CD4-positive, CD25-positive, alpha-beta regulatory T cell (primary cell): ENCODE measurements at places on chromosomes 1 and 21. TPM values are rescaled to one million over a fixed set of nuclear protein-coding genes. Genes with fewer than 3 reads are reported as not detected.

DNA sequence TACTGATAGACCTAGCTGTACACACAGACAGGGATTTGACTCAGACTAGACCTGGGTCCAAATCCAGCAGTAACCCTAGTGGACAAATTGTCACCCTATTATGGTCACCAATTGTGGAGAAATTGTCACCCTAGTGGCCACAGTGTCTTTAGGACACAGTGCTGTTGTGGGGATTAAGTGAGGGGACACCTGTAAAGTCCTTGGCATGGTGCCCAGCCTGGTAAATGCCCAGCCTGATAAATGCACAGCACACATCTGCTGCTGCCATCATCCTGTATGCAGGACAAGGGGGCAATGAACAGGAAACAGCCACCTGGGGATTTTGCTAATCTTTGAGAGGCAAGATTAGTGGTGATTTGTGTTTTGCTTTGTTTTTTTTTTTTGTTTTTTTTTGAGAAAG lies 2.3 kb downstream of the TMEM61 start:
- no peak for DNase-seq

DNA sequence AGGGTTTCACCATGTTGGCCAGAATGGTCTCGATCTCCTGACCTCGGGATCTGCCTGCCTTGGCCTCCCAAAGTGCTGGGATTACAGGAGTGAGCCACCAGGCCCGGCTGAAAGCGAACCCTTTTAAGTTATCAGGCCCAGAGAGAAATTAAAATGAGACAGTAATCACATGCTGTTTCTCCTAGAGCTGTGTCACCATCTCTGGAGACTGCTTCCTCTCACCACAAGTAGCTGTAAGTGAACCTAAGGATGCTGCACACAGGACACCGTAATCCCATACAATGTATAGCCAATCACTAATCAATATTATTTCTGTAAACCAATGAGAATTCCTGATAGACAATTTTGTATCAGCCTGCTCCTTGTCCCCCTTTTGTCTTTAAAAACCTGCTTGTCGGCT lies 5.7 kb upstream of the CSTB start:
- no peak for DNase-seq

- no peak for DNase-seq
These were observed 81.4 kb upstream of the GALNT2 start for GRCh38 chr1:229985613-229986010.

Gene CD1C
- not detected for total RNA-seq

Gene PRAMEF11
- not detected for total RNA-seq

Gene NES
- total RNA-seq: 0.10 TPM

Gene CHD1L
- 25.3 TPM for total RNA-seq

- no peak for DNase-seq
These were observed 10.1 kb downstream of the IL12RB2 start for GRCh38 chr1:67317803-67318202.

Gene AMPD2
- 203 TPM for total RNA-seq

Gene ERICH3
- total RNA-seq: not detected

DNA sequence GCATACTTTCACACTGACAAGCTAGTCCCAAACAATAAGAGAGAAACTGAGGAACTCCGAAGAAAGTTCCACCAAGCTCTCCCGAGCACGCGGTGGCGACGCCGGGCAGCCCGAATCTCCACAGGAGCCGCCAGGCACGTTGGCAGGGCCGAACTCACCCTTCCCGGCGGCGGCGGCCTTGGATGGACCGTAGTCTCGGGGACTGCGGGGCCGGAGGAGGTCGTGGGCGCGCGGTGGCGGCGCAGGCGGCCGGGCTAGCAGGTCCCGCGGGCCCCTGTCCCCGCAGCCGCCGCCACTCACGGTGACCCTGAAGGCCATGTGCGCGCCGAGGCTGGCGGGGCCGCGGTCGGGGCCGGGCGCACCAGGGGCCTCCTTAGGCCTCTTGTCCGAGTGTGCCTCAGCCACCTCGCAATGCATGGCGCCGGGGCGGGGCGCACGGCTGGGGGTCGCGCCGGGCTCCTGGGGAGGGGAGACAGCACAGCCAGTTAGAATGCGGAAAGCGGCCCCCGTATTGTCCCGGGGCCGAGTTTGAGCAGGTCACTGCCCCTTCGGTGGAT lies 1.2 kb downstream of the GLIS1 start:
- DNase-seq: no peak

DNA sequence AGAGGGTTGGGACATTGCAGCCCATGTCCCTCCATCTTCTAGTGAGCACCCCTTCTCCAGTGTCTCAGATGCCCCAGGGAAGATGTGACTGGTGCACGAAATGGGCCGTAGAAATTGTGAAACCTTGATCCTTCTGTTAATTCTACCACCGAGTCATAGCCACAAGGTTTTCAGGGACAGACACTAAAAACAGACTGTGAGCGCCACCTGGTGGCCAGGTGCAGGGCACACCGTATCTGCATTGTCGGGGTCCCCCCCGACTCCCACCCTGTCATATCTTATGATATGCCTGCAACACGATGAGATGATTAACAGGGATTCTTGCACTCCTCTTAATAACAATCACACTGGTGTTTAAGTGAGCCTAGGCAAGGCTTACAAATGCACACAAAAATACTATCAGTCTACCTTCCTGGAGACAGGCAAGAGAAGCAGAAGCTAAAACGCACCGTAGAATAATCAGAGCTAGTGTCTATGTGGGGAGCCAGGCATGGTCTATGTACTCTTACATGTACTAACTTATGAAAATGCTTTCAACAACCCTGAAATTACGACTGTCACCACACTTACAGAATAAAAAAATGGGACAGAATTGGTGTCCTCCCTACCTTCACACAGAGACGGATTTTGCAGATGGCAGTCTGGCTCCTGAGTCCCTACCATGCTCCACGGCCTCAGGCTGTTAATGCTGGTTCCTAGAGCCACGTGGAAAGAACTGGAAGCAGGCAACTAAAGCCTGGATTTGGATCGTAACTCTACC lies 57.9 kb downstream of the FHAD1 start:
- DNase-seq: peak; percentile 39

- DNase-seq: no peak
These were observed 99.0 kb downstream of the NFIA start for GRCh38 chr1:61181067-61182038.

- no peak for DNase-seq
These were observed 11.4 kb downstream of the FAM89A start for GRCh38 chr1:231028682-231029081.

Gene GBP7
- 0.20 TPM for total RNA-seq

Gene OVAAL
- total RNA-seq: not detected

Gene LAX1
- 53.0 TPM for total RNA-seq

Gene PDC
- not detected for total RNA-seq

- no peak for DNase-seq
These were observed 973.2 kb downstream of the NCAM2 start for GRCh38 chr21:21971384-21971783.

GRCh38 chr1:29804181-29804899 lies 568.0 kb downstream of the PTPRU start:
- DNase-seq: no peak

Gene CNTN2
- not detected for total RNA-seq

DNA sequence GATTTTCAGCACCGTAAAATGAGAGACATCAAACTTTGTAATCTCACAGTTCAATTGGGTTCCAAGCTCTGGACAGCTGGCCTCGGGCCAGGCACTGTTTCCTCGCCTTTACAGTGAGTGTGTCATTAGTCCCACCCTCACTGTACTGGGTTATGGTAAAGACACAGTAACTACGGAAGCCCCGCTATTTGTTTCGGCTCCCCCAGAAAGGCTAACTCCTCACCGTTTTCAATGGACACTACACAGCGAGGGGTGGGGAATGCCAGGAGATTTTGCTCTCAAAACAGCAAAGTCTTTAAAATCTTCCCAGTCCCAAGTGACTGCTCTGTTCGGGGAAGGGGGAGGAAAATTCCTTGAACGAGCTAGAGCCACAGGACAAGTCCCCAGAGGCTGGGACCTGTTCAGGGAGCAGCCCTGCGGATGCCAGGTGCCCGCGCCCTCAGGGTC lies 757 bp upstream of the SPSB1 start:
- no peak for DNase-seq

- DNase-seq: no peak
These were observed 81.4 kb downstream of the SMYD2 start for GRCh38 chr1:214362188-214362882.

GRCh38 chr21:37273440-37273839 lies 6.3 kb upstream of the VPS26C start:
- DNase-seq: no peak

GRCh38 chr1:10710489-10710888 lies 86.0 kb downstream of the CASZ1 start:
- no peak for DNase-seq

GRCh38 chr1:219010720-219011119 lies 163.0 kb upstream of the LYPLAL1 start:
- DNase-seq: no peak

GRCh38 chr1:110524311-110525248 lies 5.6 kb upstream of the KCNA10 start:
- DNase-seq: peak; percentile 19

DNA sequence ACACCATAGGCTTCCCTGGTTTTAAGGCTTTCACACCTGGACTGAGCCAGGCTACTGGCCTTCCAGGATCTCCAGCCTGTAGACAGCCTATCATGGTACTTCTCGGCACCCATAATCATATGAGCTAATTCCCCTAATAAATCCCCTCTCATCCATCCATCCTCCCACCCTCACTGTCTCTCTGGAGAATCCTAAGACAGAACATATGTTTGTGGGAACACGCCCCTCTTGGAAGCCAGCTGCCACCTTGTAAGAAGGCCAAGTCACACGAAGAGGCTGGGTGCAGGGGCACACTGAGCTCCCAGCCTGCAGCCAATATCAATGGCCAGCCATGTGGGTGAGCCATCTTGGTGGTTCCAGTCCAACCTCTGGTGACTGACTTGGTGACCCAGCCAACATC lies 7.4 kb downstream of the CLCC1 start:
- no peak for DNase-seq

DNA sequence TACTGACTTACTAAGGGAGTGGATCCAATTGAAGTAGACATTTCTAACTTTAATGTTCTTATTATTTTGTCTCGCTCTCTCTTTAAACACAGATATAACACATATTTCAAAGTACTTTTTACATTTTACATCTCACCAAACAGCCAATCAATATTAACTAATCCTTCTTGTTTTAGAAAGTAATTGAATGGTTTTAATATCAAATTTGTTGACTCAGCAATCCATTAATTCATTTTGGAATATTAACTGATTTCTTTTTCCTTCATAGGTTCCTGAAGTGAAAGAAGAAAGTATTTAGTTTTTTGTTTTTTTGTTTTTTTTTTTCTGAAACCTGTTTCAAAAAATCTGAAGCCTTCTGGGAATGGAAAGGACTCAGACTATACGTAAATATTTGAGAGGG lies 62.3 kb upstream of the DPYD start:
- DNase-seq: no peak

DNA sequence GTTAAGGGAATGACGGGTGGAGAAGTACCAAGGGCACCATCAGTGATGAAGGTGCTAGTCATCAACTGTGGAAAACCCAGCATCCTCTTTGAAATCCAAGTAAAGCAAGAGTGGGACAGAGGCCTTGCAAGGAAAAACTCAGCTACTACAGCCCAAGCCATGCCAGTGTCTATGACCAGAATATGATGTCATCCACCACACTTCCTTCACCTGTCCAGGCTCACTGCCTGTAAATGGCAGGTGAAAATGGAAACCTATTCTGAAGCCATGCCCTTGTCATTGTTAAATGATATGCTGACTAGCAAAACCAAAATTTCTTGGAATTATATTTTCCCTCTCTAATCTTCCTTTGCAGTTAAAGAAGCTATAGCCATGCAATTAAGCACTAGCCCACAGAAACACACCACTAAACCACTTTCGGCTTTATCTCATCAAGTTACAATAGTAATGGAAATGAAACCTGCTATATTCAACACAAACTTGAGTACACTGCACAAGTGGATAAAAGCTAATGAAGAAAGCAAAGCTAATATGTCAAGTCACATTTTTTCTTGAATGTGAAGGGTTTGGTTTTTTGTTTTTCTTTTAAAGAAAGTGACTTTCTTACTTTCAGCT lies 96.3 kb upstream of the RALGPS2 start:
- DNase-seq: no peak

DNA sequence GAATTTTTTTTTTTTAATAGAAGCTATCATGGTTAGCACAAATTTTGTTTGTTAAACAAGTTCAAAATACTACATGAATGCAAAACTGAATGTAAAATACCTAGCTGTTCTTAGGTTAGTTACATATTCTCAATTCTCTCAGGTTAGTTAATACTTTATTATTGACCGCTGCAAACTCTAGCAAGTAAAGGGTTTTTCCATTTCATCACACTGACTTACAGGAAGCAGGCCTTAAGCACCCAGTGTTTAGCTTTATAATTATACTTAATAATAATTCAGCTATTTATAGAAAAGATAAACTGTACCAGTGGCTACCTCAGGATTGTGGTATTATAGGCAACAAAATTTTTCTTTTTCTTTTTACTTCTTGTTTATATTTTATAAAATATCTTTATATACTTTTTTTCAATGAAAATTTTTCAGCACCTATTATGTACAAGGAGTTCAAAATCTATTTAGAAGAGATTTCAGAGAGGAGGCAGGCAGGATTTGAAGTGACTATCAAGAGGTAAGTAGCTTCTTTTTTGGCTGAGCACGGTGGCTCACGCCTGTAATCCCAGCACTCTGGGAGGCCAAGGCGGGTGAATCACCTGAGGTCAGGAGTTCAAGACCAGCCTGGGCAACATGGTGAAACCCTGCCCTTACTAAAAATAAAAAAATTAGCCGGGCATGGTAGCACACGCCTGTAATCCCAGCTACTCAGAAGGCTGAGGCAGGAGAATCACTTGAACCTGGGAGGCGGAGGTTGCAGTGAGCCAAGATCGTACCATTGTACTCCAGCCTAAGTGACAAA lies 17.9 kb downstream of the PLPP3 start:
- no peak for DNase-seq

Gene NUDT4B
- not detected for total RNA-seq

Gene GSTM1
- total RNA-seq: 18.7 TPM

GRCh38 chr21:36654324-36654723 lies 44.6 kb upstream of the SIM2 start:
- no peak for DNase-seq

DNA sequence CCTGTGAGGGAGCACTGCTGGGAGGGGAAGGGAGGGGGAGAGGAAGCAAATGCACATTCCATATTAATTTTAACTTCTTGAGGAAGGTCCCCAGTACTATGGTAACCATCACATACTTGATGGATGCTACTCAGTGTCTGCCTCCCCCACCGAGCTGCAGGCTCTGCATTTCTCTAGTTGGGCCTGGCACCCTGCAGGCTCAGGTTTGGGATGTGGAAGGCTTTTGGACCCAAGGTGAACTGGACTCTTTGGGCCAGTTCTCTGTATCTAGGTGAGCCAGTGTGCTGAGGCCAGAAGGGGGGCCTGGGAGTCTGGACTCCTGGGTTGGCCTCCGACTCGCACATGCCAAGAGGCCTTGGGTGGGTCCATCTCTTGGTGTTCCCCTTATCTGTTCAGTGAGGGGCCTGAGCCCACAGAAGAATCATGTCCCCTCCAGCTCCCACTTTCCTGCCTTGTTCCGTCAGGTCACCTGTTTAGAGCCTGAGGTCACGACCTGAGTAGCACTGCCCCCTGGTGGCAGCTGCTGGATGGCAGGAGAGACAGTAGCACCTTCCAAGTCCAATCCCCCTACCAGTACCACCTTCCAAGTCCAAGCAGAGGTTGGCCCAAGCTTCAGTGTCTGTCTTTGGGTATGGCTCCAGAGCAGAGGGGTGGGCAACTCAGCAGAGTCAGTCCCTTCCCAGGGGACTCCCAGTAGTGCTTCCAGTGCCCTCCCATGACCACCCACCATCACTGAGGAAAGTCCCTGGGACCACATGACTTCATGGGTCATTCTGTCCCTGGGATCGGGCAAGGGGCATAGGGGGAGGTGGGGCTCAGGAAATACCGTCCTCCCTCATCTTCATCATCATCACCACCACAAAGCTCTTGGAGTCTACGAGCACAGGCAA lies 241.8 kb downstream of the TRABD2B start:
- peak; percentile 51 for DNase-seq

Gene DENND2D
- total RNA-seq: 83.8 TPM
